ENCODE measurements at places on chromosomes 16 and 17. TPM values are rescaled to one million over a fixed set of nuclear protein-coding genes. Genes with fewer than 3 reads are reported as not detected.

DNA sequence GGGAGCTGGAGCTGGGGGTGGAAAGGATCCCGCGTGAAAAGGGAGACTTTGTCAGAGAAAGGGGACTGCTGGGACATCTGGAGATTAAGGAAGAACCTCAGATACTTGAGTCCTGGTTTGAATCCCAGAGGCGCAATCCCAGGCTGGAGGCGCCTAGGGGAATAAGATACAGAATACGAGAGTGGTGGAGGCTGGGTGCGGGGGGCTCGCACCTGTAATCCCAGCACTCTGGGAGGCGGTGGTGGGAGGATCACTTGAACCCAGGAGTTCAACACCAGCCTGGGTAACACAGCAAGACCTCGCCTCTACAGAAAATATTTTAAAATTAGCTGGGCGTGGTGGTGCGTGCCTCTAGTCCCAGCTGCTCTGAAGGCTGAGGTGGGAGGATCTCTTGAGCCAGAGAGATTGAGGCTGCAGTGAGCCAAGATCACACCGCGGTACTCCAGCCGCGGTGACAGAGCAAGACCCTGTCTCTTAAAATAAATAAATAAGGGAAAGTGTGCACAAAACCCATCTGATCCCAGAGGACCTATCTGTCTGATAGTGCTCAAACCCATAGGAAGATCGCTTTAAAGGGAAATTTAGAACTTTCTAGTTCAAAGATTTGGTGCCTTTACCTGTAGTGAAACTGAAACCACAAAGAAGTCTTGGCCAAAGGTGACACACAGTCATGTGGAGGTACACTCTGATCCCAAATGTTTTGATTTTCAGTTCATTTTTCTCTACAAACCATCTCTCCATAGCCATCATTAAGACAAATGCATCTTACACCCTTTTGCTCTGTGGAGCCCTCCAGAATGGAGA, 617 bp upstream of the SCRN2 start:
- DNase-seq, result no peak

DNA sequence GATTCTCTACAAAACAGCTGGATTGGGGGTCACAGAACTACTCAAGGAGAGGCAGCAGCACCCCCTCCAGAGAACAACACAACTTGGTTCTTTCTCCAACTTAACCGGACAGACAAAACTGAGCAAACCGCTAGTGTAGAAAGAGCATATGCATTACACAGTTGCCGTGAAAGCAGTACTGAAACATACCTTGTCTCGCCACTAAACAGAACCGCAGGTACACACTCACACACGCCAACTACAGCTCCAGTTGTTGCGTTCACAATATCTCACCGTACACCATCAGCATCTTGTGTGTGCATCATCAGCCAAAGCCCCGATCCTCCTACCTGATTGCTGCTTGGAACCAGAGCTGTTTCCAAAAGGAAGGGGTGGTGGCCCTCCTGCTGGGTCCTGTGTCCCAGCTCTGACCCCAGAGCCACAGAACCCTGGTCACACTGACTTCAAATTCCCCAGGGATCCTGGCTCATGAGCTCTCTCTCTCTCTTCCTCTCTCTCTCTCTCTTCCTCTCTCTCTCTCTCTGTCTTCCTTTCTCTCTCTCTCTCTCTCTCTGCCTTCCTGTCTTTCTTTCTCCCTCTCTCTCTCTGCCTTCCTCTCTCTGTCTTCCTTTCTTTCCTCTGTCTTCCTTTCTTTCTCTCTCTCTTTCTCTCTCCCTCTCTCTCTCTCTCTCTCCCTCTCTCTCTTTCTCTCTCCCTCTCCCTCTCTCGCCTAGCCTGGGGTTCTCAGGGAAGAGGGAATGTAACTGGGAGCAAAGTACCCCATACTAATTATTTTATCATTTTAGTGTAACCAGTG, 8.4 kb downstream of the PIMREG start:
- no peak for DNase-seq

GRCh38 chr17:17754719-17755686, 73.7 kb downstream of the RAI1 start:
- DNase-seq, result no peak

The ABCA3 gene
- total RNA-seq, result 10.0 TPM

The IGF2BP1 gene
- not detected for total RNA-seq

The CHST5 gene
- not detected for total RNA-seq

DNA sequence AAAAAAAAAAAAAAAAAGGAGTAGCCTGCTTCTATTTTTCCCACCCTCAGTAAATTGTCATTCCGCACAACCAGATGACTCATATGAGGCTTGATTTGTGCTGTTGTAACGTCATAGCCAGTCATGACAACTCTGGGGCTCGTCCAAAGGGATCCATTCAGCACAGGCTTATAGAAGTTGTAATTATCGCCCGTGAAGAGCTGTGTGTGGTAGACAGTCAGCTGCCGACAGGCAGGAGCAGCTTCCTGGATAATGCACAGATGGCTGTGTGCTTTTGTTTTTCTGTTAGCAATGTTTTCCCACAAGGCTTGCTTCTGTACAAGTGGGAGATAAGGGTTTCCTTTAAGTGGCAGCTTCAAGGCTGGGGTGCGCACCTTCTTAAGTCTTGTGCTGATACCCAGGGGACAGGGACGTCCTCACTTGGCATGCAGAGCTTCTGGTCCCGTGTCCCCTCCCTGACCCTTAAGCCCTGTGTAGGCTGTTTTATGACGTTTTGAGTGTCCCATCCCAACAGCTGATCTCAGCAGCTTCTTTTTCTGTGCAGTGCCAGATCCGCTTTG, 26.0 kb downstream of the SNX29 start:
- no peak for DNase-seq

The CDH5 gene
- total RNA-seq, result not detected

The BRCA1 gene
- total RNA-seq, result 76.1 TPM

- no peak for DNase-seq
Observed at GRCh38 chr17:58969612-58970011, 137.1 kb downstream of the TRIM37 start.

DNA sequence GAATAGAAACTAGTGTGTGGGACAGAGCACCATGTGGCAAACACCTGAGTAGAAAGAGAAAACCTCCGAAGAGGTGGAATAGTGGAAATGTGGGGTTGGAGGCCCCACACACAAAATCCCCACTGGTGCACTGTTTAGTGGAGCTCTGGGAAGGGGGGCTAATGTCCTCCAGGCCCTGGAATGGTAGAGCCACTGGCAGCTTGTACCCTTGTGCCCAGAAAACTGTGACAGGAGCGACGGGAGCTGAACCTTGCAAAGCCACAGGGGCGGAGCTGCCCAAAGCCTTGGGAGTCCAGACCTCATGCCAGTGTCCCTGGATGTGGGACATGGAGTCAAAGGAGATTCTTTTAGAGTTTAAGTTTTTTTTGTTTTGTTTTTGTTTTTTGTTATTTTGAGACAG, 50.6 kb downstream of the RNF112 start:
- DNase-seq, result no peak

DNA sequence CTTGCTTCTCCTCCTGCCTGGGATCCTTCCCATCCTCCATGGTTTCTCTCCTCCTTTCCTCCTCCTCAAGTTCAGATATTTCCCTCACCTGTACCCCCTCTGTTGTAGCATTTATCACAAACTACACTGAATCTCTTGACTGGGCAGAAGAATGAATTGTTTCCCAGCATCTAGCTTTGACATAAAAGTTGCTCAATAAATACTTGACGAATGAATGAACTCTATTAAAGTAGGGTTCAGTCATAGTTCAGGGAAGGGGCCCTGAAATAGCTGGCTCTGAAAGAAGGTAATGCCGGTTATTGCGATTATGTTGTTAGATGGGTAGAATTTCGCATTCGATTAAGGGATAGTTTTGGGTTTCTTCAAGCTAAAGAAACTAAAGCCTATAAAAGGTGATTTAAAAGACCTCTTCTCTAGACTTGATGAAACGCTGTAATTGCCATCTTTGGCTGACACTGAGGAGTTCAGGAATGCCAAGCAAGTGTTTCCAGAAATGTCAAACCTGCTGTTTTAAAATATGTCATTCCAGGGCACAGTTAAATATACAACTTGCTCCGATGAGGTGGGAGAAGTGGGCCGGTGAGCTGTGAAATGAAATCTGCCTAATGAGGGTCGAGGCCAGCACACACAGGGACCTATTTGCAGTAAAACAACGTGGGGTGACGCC, 1.0 kb upstream of the CPD start:
- DNase-seq, result no peak

The LRRC46 gene
- total RNA-seq, result 0.70 TPM

The SYCE1L gene
- total RNA-seq, result 5.1 TPM

DNA sequence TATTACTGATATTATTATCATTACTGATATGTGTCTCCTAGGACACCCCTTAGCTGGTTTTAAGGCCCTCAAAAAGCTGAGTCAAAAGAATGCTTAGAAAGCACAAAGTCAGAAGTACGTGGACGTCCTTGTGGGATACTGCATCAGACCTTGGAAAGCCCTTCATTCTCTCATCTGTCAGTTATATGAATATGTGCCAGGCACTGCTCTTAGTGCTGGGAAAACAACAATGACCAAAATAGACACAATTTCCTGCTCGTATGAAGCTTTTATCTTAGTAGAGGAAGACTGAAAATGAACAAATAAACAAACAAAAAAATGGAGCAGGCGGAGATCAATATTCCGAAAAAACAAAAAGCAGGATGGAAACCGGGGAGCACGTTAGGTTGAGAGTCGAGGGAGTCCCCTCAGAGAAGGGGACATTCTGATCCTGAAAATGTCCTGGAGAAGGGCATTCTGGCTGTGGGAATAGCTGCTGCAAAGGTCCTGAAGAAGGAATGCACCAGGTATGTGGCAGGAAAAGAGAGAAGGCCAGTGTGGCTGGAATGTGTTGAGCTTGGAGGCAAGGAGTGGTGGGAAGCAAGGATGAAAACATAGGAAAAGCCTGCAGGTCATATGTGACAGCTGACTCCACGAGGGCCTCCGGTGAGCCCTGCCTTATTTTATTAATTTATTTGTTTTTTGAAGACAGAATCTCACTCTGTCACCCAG, 15.5 kb upstream of the TMEM94 start:
- DNase-seq, result no peak

The CLEC19A gene
- total RNA-seq, result not detected

- peak; percentile 28 for DNase-seq
Observed at GRCh38 chr17:45018848-45019711, 32.4 kb downstream of the DCAKD start.

The CEP20 gene
- 36.7 TPM for total RNA-seq

GRCh38 chr16:11473728-11474127, 113.0 kb downstream of the LITAF start:
- no peak for DNase-seq

The DRC3 gene
- total RNA-seq, result not detected

GRCh38 chr16:54847207-54847606, 83.5 kb upstream of the IRX5 start:
- DNase-seq, result no peak

The ABCA10 gene
- total RNA-seq, result 0.44 TPM

The PHKG2 gene
- 43.6 TPM for total RNA-seq

DNA sequence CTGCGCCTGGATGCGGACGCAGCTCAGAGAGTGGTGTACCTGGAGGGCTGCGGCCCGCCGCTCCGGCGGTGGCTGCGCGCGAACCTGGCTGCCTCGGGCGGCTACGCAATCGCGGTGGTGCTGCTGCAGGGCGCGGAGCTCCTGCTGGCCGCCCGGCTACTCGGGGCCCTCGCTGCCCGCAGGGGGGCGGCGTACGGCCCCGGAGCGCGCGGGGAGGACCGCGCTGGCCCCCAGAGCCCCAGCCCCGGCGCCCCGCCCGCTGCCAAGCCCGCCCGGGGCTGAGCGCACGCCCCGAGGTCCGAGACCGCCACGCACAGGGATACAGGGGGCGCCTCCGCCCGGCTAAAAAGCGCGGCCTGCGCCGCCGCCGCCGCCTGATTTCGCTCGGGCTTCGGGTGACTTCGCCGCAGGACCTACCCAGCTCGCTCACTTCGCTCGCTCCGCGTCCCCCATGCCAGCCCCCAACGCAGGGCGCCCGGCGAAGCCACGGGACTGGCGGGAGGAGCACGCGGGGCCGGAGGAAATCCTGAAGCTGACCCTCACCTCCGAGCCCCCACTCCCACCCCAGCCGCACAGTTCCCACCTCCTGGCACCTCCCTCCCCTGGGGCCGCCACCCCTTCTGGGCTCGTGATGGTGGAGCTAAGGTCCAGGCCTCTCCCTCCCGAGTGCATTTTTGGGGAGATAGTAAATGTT, 8.2 kb downstream of the PDE6G start:
- no peak for DNase-seq

DNA sequence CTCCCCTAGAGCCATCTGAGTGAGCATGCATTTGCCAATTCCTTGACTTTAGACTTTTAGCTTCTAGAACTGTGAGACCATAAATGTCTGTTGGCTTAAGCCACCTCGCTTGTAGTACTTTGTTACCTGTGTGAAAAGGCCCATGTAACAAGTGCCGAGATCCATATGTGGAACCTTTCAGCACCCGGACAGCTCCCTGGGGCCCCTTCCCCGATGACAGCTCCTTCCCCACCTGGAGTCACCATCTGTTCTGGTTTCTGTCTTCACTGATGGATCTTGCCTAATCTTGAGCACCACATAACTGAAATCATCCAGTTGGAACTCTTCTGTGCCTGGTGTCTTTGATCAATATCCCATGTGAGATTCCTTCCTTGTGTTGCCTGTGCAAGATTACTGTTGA, 78.9 kb upstream of the EEF2KMT start:
- DNase-seq, result no peak

Measured in activated T-helper 1 cell treated with anti-CD3 and anti-CD28 coated beads, Interleukin-12 subunit alpha, Interleukin-12 subunit beta, Interleukin-2, Interleukin-4 antibody, amounts not matched to agents 30 ng/mL and 10 ng/mL and 1 ng/mL, durations not matched to agents 14 hours and 24 hours and 36 hours (primary cell).